ENCODE measurements at places on chromosomes 16 and 17.

DNA sequence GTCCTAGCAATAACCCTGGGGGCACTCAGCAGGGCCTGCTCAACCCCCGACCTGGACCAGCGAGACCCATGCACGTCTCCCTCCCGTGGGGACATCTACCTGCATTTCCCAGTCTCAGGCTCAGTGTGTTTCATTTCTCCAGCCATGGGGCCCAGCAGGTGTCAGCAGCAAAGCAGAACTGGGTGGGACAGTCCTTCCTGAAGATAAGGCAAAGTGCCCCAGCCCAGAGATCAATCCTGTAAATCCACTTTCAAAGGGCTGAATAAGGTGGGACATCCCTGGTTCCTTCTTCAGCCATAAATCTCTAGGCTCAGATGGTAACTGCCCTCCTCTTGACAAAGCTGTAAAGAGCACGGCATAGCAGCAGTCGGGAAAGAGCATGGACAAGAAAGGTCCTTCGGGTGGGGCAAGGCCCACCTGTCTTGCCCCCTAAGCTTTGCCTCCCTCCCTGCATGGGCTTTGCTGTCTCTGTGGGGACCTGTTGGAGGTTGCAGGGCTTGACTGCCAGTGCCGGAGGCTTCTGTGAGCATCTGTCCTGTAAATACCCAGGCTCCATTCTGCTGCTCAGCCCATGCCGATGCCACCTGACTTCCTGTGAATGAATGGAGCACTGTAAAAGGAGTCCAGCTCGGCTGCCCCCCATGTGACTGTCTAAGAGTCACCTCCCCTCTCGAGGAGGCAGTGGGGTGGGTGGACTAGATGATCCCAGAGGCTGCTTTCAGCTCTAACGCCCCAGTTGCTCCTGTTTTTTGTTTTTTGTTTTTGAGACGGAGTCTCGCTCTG, 84.8 kb upstream of the TBC1D3K start:
- DNase-seq, result no peak

- no peak for DNase-seq
Measured at GRCh38 chr17:42687707-42688320, 5.5 kb downstream of the CNTNAP1 start.

DNA sequence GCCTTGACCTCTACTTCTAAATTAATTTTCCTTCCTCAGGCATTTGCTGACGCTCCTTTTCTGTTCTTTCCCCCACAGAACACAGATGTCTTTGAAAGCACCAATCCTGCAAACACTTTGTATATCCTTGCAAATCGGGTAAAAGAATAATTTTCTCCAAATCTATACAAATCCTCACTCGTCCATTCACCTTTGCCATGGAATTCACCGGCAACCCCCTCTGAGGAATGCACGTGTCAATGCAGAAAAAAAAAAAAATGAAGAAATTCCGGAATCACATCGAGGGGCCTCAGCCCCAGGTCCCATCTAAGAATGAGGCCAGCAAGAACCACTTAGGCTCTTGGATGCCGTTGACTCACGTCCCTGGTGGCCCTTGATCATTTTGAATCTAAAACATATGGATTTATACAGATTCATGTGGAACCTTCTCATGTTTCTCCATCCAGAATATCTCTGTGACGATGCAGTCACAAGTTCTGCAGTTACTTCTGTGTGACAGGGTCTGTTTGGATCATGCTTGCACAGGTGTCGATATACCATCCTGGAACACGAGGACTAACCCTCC, 136.9 kb downstream of the RBFOX3 start:
- no peak for DNase-seq

- no peak for DNase-seq
Measured at GRCh38 chr17:40173091-40173777, 4.0 kb upstream of the RAPGEFL1 start.

- DNase-seq, result no peak
Measured at GRCh38 chr16:86955136-86955855, 361.9 kb downstream of the C16orf95 start.

- no peak for DNase-seq
Measured at GRCh38 chr17:70622368-70623260, 453.3 kb downstream of the KCNJ2 start.

DNA sequence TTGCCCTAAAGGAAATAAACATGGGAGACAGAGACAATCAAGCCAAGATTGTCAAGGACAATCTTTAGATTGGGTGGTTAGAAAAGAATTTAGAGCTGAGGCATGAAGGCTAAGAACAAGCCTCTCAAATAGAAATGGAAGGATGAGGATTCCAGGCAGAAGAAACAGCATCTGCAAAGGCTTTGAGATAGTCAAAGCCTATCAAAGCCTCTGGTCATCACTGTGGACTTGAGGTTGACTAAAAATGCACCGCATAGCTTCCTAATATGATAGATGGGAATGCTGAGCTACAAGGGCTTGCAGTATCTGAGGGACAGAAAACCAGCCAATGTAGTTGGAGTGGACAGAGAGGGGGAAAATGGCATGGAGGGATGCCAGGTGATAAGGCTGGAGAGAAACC, 109.8 kb upstream of the FAM20A start:
- no peak for DNase-seq

DNA sequence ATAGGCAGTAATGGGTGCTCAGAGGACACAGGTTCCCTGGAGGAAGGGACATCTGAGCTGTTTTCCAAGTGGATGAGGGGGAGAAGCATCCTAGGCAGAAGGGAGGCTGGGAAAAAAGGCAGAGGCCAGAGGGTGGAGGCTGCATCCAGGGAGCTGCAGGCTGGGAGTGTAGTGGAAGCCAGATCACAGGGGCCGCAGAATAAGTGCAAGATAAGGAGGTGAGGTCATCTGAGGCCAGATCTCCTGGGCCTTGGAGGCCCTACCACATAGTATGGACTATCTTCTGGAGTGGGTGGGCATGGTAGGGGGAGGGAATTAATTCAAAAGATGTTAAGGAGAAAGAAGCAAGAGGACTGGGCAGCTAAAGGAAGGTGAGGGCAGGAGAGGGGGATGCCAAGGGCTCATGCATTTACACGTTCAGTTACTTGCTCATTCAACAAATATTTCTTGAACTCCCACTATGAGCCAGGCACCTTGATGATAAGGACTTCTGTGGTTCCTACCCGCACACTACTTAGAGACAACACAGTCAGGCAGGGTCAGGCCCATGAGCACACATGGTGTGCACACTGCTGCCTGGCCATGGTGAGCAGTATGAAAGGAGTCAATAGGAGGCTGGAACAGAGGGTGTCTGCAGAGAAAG, 2.4 kb upstream of the RIPOR1 start:
- no peak for DNase-seq

- DNase-seq, result no peak
Measured at GRCh38 chr17:66459811-66460270, 157.4 kb downstream of the PRKCA start.

GRCh38 chr17:35377068-35377467, 3.6 kb upstream of the SLFN11 start:
- no peak for DNase-seq

DNA sequence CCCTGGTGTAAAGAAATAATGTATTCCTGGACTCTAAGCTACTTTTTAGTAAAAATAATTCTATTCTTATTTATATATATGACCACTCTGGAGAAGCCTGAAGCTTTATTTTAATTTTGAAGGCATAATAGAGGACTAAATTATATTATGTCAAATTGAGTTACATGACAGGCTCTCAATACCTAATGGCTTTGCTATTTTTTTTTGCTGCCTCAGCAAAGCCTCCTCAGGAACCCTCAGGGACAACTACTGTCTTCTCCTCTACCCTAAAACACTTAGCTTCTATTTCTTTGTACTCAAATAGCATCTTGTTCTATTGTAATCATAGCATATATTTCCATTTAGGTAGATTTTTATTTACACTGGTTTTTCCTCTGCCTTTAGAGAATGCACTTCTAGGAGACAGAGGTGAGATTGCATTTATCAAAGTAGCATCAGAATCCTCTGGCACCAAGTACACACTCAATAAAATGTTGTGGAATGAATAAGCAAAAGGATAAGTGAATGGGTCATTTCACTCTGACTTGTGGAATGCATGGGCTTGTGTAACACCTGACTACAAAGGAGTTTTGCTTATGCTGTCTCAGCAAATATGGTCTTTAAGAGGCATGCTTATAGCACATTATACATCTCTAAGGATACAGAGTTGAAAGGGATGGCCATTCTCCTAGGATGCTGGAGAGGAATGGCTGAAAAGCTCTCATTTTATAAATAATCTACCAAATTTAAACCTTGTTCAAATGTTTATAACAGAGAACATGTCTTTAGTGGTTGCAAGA, 605.2 kb downstream of the KCNJ2 start:
- DNase-seq, result no peak

- no peak for DNase-seq
Measured at GRCh38 chr17:205148-205669, 23.8 kb upstream of the DOC2B start.

GRCh38 chr17:21548236-21548635, 144.1 kb upstream of the KCNJ18 start:
- DNase-seq, result no peak

DNA sequence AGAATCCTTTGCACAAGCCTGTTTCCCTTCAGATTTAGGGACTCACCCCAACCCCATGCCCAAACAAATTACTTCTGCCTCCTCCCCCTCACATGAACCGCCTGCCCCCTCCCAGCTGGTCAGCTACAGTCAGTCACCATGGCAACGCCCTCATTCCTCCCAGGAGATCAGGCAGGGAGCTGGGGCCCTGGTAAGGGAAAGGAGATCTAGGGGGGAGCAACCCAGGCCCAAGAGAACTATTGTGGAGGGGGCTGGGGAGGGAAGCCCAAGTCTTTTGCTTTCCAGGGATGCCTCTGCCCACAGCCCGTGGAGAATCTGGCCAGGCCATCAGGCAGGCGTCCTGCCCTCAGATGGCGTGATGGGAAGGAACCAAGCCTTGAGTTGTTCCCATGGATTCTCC, 2.8 kb downstream of the FAM171A2 start:
- DNase-seq, result no peak

GRCh38 chr17:3002538-3003295, 60.7 kb downstream of the OR1D5 start:
- no peak for DNase-seq

DNA sequence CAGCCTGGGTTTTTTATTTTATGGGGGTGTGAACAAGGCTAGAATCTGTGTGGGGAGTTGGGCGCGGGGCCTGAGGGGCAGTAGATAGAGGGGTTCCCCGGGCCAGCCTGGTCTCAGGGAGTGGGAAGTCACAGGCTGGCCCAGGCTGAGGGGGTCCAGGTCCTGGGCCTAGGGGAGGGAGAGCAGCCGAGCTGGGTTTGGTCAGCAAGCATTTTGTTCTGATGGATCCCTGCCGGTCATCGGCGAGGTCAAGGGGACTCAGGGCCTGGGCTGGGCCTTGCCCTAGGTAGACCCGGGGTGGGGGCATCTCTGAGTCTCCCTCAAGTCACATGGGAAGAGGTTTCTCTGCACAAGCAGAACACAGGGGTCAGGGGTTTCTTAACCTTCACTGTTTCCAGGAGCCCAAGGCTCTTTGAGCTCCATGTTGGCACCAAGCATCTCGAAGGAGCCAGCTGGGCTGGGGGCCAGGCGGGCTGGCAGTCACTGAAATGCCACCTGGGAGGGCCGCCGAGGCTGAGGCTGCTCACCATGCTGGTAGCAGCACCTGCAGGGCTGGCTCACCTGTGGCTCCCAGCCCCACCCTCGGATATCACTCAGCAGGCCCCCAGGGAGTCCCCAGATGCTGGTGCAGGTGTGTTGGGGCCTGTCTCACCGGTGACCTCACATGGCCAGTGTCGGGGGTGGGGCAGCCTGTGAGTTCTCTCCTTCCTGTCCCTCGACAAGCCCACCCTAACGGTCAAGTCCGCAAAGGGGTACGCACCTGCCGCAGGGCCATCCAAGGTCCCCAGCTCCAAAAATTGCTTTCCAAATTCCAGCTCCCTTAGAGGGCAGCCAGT, 41.0 kb downstream of the SLC7A5 start:
- no peak for DNase-seq

DNA sequence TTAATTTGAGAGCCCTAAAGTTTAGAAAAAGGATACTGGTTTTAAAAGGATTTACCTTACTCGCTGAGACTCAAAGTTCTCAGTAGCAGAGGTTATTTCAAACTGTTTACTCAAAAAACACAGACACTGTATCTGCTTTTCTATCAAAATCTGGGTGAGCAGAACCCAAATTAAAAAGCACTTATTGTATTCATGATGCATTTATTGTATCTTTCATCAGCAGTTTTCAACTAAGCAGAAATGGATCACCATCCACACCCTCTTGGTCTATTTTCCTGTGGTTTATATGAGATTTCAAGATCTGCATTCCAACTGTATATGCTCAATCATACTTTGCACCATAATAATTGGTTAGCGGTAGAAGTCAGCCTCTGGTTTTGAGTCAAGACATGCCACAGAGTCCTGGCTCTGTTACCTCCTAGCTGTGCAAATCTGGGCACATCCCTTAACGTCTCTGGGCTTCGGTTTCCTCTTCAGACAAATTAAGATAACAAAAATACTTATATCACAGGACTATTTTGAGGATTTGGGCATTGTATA, 109.5 kb downstream of the ASIC2 start:
- DNase-seq, result no peak

DNA sequence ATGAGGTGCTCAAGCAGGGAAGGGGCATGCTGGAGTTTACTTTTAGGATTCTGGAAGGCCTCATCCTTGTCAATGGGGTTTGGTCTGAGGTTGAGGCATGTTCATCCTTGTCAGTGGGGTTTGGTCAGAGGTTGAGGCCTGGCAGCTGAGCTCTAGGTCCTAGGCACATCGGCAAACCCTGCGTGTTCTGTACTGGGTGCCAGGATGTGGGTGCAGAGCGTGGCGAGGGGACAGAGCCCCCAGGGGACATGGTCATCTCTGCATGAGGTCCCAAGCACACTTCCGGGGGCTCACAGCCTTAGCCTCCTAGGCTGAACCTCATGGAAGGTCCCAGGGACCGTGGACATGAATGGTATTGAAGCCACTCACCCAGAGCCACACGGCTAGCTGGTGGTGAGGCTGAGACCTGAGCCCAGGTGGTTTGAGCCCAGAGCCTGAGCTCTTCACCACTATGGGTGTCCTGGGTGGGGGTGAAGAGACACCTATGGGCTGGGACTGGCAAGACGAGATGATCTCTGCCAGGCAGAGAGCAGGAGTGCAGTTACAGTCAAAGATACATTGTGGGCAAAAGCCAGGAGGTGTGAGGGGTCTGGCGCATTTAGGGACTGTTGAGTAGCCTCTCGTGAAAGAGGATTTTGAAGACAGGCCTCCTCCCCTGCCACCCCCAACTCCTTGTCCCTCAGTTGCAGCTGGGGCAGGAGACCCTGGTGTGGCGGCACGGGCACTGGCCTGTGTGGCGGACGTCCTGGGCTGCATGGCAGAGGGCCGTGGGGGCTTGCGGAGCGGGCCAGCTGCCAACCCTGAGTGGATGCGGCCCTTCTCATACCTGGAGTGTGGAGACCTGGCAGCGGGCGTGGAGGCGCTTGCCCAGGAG, 19.3 kb downstream of the FCSK start:
- DNase-seq, result no peak
